SK-MEL-5 (cell line): ENCODE measurements at places on chromosomes 16 and 17.
A peak's percentile ranks its signal among the peaks of the same experiment; 100 is the strongest.

DNA sequence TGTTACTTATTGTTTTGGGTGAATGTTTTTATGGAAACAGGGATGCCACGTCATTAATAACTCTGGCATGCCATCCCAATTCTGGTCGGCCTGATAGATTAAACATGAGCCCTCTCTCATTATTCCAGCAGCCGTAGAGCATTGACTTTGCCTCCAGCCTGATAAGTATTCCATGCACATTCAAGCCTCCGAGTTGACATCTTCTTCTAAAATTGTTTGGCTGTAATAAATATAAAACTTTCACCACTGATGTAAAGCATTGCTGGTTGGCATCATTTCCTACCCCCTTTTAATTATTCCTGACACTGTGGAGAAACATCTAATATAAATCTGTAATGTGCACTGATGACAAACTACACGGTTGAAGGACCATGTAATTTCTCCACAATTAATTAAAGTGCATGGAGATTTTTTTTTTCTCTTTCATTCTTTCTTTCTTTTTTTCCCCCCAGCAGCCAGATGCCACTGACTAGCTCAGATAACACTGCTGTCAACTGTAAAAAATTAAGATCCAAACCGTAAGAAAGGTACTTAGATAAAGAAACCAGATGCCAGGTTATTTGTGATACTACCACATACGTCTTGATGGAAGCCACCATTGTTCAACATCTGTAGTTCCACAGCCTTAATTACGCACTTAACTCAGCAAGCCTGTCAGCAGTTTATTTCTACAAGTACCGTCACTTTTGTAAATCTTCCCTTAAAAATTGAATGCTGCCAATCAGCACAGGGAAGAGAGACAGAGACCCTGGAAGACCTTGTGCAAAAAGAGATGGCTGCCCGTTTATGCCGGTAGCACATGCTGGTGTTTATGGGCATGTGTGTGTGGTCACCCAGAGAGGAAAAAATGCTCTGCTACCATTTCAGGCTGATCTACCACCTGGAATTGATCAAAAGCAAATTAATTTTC is 237.7 kb downstream of the IRX3 start:
- no peak for DNase-seq

DNA sequence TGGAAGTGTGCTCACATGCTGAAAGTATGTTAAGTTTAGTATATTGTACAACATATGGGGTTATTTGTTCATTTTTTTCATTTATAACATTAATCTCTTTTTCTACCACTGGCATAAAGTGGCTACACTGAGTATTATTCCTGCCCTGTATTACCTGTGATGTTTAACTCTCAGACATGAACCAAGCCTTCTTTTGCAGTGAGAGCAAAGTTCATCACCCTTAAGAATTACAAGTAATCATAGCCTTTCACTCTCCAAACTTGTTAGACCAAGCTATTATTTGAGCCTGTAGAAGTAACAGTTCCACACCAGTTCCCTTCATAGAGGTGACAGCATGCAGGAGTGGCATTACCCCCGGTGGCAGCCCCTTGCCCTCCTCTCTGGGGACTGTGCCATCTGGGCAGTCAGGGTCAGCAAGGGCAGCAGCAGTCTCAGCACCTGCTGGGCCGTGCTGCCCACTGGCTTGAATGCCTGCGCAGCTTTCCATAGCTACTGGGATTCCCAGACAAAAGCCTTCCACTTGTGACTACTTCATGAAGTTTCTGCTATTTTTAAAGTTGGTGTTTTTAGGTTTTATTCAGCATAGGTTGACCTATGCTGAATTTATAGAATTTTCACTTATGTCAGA is 71.3 kb downstream of the TMC6 start:
- DNase-seq: no peak

DNA sequence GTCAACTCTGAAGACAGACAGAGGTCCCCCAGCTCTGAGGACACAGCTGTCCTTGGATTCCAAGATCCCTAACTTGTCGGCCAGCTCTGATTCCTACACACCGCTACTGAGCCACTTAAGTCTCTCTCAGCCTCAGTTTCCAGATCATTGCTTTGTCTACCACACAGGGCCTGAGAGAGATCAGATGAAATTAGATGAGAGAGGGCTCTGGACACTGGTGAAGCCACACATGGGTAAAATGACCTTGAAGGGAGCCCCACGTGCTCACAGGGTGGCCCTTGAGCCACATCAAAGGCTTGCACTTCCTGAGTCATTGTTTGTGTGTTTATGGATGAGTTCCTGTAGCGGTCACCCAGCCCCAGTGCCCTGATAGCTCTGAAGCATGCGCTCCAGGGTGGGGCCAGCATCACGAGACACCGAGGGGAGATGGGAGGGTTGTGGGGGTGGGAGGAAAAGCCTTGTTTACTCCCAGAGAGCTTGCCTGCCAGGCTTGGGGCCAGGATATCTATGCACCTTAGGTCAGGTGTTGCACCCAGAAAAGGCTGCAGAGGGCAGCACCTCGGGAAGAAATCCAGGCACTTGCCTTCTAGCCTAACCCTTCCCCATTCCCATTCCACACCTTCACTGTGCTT is 32.7 kb upstream of the SLC6A2 start:
- peak; percentile 38 for DNase-seq

- DNase-seq: no peak
Observed at GRCh38 chr16:85571813-85572619, 41.1 kb upstream of the GSE1 start.

GRCh38 chr16:66984892-66985311 is 3.5 kb upstream of the CES4A start:
- DNase-seq: no peak

DNA sequence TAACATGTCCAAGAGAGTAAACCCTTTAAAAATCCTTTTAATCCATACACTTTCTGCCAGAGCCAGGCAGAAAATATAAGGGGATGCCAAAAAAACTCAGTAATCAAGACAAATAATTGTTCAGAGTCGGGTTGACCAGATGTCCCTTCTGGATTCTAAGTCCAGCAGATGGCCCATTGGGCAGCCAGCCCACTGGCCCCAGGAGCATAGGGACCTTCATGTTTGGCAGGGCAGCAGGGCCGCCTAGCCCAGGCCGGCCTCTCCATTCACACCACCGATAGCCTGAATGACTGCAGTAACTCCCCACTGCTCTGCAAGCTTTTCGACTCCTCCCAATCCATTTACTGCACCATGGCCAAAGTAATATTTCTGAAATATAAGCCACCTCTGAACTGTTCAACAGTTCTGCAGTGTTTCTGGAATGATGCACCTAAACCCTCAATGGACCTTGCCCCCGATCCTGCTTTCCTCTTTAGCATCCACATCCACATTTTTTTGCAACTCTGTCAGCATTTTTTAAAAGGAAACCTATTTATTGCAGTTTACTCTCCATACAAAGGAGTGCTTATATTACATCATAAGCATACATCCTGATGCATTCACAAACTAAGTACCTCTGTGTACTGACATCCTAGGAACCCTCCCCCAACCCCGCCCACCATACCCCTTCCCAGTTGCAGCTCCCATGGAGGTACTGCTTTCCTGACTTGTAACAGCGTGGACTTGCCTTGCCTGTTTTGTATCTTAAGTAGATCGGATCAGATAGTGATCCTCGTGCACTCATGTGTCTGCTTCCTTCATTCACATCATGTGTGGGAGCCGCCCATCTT is 46.4 kb downstream of the LDHD start:
- no peak for DNase-seq

- DNase-seq: no peak
Observed at GRCh38 chr17:61444831-61445230, 7.4 kb upstream of the TBX4 start.

DNA sequence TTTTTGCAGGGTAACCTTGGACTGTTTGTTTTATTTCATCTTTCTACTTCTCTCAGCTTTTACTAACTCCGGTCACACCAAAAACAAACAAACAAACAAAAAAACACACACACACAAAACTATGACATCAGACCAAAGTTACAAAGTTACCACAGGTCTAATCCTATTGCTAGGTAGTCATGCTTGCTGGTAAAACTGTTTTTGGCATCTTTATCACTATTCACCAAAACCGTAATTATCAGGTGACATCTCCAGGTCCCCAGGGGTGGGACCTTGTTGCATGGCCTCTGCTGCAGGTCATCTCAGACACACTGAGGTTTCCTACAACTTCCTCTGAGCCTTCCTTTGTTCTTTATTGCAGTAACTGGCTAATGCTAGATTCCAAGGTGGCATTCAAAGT is 162.3 kb downstream of the ABCA8 start:
- DNase-seq: peak; percentile 52

- DNase-seq: no peak
Observed at GRCh38 chr16:6884002-6884401, 448.6 kb upstream of the RBFOX1 start.

- DNase-seq: no peak
Observed at GRCh38 chr17:57785022-57785421, 39.9 kb upstream of the CCDC182 start.

GRCh38 chr16:67170168-67170948 is at the start of gene NOL3:
Gene NOL3 (plus strand): TSS chr16:67170538.
- peak; percentile 77 for DNase-seq

DNA sequence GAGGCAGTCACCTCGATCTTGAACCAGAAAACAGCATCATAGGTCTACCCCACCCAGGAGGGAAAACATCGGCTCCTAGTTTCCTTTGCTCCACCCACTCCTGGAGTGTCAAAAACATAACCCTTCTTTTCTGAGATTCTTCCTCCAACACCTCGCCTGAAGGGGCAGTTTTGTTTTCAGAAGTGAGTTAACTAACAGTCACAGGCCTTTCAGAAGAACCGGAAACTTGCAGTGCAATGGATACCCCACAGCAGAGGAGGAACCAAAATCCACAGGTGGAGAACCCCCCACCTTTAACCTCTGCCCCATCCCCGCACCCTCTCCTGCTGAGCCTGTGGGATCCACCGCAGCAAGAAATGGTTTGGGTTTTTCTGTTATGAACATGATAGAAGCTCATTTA is 7.8 kb upstream of the TEX2 start:
- DNase-seq: no peak

GRCh38 chr16:80063031-80063712 is 462.6 kb upstream of the MAF start:
- DNase-seq: no peak

DNA sequence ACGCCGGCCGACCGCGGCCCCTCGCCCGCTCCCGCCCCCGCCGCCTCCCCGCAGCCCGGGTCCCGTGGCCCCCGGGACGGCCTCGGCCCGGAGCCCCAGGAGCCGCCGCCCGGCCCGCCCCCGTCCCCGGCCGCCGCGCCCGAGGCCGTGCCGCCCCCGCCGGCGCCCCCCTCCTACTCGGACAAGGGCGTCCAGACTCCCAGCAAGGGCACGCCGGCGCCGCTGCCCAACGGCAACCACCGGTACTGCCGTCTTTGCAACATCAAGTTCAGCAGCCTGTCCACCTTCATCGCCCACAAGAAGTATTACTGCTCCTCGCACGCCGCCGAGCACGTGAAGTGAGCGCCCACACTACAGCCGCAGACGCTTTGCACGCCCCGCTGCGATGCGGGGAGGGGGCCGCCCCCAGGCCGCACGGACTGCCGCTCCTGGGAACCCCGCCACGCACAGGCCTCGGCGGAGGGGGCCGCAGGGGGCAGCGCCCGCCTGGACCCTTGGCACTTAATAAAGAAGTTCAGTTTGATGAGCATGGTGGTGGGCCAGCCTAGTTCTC is 35.5 kb upstream of the ZC3H18 start:
- no peak for DNase-seq

- DNase-seq: peak; percentile 26
Observed at GRCh38 chr16:67013823-67014633, 14.9 kb upstream of the CBFB start.

GRCh38 chr17:64491994-64492393 is 4.9 kb downstream of the POLG2 start:
- no peak for DNase-seq

GRCh38 chr17:60230358-60230757 is 80.6 kb downstream of the CA4 start:
- DNase-seq: peak; percentile 56

- no peak for DNase-seq
Observed at GRCh38 chr16:53911513-53911912, 207.6 kb downstream of the FTO start.

DNA sequence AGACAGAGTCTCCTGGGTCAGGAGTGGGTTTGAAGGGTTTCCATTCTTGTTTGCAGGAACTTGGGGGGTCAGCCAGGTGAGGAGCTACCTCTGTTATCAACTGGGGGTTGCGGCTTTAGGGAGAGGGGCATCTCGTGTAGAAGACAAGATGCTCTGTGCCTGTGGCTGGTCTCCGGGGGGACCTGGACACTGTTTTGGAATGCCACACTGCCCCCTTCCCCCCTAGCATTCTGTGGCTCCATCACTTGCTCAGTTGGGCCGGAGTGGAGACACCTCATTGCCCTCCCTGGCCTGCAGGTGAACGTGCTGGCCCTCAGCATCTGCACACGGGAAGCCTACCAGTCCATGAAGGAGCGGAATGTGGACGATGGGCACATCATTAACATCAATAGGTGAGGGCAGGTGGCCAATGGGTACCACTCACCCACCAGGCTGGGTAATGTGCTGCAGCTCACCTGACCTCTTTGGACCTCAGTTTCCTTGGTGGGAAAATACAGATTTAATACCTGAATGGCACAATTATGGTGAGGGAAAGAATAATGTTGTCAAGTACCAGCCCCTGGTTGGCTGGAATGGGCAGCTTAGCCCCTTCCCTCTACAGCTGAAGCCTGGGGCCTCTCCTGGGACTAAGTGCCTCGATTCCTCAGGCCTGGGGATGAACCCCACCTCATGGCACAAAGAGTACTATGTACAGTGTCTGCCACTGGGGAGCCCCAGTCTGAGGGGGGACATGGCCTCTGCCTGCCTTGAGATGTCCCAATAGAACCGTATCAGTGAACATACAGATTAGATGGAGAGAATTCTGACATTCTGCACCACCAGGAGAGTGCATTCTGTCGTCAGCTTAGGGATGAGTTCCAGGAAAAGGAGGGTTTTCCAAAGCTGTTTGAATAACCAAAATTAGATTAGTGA is 3.3 kb upstream of the MRM1 start:
- DNase-seq: no peak

DNA sequence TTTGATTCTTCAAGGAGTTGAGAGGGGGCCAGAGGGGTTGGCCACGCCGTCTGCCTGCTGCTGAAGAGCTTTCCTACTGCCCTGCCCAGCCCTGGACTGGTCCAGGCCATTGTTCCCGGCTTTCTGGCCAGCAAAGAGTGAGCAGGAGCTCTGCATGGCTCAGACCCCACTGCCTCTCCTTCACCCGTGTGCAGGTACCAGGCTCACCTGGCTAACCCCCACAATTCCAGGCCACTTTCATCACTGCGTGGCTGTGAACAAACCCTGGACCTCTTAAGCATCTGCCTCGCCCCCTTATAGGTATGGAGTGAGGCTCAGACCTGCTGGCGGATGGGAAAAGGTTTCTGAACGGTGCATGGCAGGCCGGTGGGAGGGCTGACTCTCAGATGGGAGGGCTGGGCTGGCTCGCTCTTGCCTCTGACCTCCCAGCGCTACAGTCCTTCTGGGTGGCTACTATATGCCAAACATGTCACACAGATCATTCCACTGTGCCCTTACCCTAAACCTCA is 8.9 kb downstream of the ZNF319 start:
- DNase-seq: no peak
